ENCODE measurements at places on chromosomes 1 and 21. TPM values are rescaled to one million over a fixed set of nuclear protein-coding genes. Genes with fewer than 3 reads are reported as not detected.

- no peak for DNase-seq
Observed at GRCh38 chr1:88655140-88655539, 28.9 kb upstream of the PKN2 start.

GRCh38 chr1:64884261-64885040 lies 81.9 kb downstream of the JAK1 start:
- DNase-seq: no peak

DNA sequence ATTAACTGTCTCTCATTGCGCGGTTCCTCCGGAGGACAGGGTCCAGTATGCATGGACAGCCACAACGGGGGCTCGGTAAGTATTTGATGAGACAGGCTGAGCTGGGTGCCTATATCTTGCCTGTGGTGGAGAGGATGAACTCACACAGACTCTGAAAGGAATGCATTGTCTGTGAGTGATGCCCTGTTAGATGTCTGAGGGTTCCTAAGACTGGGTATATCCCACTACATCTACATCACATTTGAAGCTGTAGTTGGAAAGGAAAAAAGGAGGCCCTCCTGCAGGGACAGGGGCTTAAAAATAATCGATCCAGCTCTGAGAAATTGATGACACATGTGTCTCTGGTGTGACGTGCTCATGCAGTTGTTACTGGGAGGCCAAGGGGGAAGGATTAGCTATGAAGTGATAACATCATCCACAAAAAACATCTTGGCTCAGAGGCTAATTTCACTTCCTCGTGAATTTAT lies 1.9 kb downstream of the ADARB1 start:
- DNase-seq: peak; percentile 51

- DNase-seq: no peak
Observed at GRCh38 chr1:61083807-61084440, 1.6 kb downstream of the NFIA start.

- peak; percentile 6 for DNase-seq
Observed at GRCh38 chr1:216765346-216766300, 42.4 kb upstream of the ESRRG start.

SPRR2E gene
- not detected for total RNA-seq

PYHIN1 gene
- total RNA-seq: 0.17 TPM

FOXD3 gene
- not detected for total RNA-seq

CHI3L2 gene
- total RNA-seq: 0.83 TPM
